ENCODE measurements at places on chromosomes 3 and 15. TPM values are rescaled to one million over a fixed set of nuclear protein-coding genes. Genes with fewer than 3 reads are reported as not detected.

DGKG gene
- total RNA-seq = 4.4 TPM

CCRL2 gene
- total RNA-seq = 0.19 TPM

CCR8 gene
- not detected for total RNA-seq

BNIP2 gene
- 159 TPM for total RNA-seq

GALNT15 gene
- total RNA-seq = 27.1 TPM

CHRM5 gene
- not detected for total RNA-seq

CCR2 gene
- not detected for total RNA-seq

BHLHE40 gene
- 73.3 TPM for total RNA-seq

LIPC gene
- total RNA-seq = under 0.01 TPM

WWTR1 gene
- 24.0 TPM for total RNA-seq

STRIT1 gene
- total RNA-seq = not detected

SNURF gene
- total RNA-seq = 14.7 TPM

CCDC13 gene
- total RNA-seq = 0.19 TPM

UROC1 gene
- not detected for total RNA-seq

ZNF621 gene
- total RNA-seq = 10.4 TPM

TIGIT gene
- under 0.01 TPM for total RNA-seq

C2CD4A gene
- total RNA-seq = 0.28 TPM

RTP1 gene
- total RNA-seq = under 0.01 TPM

GAP43 gene
- 0.56 TPM for total RNA-seq

MCF2L2 gene
- total RNA-seq = 0.56 TPM

RASGRF1 gene
- not detected for total RNA-seq

P2RY12 gene
- total RNA-seq = not detected

KIF23 gene
- total RNA-seq = 60.4 TPM

PGBD4 gene
- 1.9 TPM for total RNA-seq

ISLR2 gene
- under 0.01 TPM for total RNA-seq

CAPN3 gene
- 0.77 TPM for total RNA-seq

ABI3BP gene
- 26.6 TPM for total RNA-seq

CCDC80 gene
- 526 TPM for total RNA-seq

LSAMP gene
- 0.28 TPM for total RNA-seq

ANKUB1 gene
- total RNA-seq = not detected

C3orf38 gene
- total RNA-seq = 24.0 TPM

CCDC54 gene
- total RNA-seq = not detected

ABCC5 gene
- total RNA-seq = 25.4 TPM

KLHL40 gene
- not detected for total RNA-seq

All from regular cardiac myocyte (primary cell).